ENCODE measurements at places on chromosomes 7 and 10. TPM values are rescaled to one million over a fixed set of nuclear protein-coding genes. Genes with fewer than 3 reads are reported as not detected.

Gene DPP6
- polyA plus RNA-seq = 4.3 TPM

Gene CFAP46
- 2.6 TPM for polyA plus RNA-seq

Gene ANKRD61
- 0.23 TPM for polyA plus RNA-seq

Gene SPAG6
- polyA plus RNA-seq = 0.14 TPM

Gene MAD1L1
- 61.5 TPM for polyA plus RNA-seq

Gene OR9A4
- not detected for polyA plus RNA-seq

DNA sequence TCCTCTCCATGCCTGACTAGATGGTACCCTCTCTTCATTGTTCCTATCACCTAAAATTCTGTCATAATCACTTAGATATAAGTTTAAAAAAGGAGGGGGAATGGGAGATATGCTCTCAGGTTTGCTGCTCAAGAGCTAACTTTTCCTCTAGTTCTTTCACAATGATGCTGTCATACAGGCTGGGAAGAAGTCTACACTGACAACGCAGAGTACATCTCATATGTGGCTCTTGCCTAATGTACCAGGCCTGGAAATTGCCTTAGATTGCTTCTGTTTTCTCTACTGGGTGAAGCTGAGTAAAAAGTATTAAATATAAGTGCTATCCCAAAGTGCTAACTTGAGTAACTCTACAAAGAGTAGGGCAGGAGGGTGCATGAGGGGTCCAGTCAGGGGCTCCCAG is 43.8 kb upstream of the BET1 start:
- no peaks in the 10 kb centered on the region for H3K4me1 ChIP-seq
- H3K27me3 ChIP-seq = no peaks in the 10 kb centered on the region
- no peaks in the 10 kb centered on the region for H3K36me3 ChIP-seq
- no peak for DNase-seq

GRCh38 chr7:79922894-79923293 is 211.7 kb upstream of the GNAI1 start:
- H3K4me3 ChIP-seq = no peak overlapping the region
- no peak overlapping the region for H3K27ac ChIP-seq
- no peaks in the 10 kb centered on the region for H3K36me3 ChIP-seq

GRCh38 chr10:48708144-48708543 is 23.5 kb downstream of the WDFY4 start:
- H3K4me3 ChIP-seq = no peak overlapping the region
- no peak overlapping the region for H3K27ac ChIP-seq
- H3K36me3 ChIP-seq = no peaks in the 10 kb centered on the region
- no peaks in the 10 kb centered on the region for H3K27me3 ChIP-seq
- no peak for DNase-seq
